ENCODE measurements at places on chromosomes 13 and 19. TPM values are rescaled to one million over a fixed set of nuclear protein-coding genes. Genes with fewer than 3 reads are reported as not detected.

DNA sequence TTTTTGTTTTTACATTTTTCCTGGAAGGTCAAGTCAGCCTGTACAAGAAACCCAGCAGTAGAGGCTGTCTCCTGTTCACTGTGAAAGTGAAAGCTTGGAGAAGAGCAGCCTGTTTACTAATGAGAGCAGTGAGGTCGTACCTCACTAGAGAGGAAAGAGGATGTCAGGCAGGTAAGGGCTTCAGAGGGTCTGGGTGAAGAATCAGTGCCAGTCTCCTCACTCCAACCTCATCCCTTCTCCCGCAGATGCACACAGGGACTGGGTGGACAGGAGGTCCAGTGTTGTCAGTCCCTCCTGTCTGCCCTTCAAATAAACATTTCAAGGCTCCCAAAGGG lies 462.5 kb downstream of the KLF5 start:
- DNase-seq: no peak

DNA sequence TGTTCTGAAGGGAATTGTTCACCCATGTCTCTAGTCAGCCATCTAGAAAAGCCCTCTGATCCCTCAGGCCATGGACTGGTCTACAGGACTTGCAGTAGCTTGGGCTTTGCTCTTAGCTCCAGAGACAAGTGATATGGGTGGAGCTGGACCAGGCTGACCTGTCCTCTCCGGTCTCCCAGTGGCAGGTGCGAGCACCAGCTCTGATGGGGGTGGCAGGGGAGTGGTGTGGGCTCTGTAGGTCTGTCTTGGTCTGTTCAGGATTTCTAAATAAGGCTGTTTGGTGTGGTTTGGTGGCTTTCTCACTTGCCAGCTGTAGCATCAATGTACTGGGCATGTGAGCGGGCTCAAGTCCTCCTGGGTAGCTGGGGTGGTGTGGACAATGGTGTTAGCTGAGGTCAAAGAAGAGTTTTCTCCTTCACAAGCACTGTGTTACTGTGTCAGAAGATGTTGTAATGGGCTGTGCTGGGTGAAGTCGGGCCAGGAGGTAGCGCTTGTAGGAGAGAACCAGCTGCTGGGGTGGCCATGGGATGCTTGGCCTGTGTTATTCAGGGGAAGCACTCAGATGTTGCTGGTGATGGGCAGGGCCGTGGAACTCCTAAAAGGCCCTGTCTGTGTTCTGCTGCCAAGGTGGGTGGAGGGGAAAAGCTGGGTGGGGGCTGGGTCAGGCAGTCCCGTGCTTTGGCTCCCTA lies 16.9 kb downstream of the GPC6 start:
- DNase-seq: no peak

DNA sequence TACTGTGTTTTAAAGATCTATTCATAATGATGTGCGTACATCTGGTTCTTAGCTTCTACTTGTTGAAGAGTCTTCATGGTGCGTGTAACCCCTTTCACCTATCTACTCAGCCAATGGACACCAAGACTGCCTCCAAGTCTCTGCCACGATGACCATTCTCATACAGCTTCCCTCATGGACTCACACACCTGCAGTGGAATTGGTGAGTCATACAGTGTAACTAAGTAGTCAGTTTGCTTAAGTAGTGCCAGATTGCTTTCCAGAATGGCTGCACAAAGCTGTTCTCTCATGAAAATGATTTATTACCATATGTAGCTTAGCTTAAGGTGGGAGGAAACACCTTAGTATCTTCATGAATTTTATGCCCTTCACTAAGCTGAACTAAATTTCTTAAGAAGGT lies 112.3 kb downstream of the AKAP11 start:
- no peak for DNase-seq

TDRD3 gene
- 22.7 TPM for total RNA-seq

GRCh38 chr13:57018915-57019314 lies 121.8 kb upstream of the PRR20A start:
- DNase-seq: no peak

- DNase-seq: no peak
Observed at GRCh38 chr19:55692681-55693081, 17.7 kb downstream of the EPN1 start.

PLVAP gene
- total RNA-seq: not detected

DNA sequence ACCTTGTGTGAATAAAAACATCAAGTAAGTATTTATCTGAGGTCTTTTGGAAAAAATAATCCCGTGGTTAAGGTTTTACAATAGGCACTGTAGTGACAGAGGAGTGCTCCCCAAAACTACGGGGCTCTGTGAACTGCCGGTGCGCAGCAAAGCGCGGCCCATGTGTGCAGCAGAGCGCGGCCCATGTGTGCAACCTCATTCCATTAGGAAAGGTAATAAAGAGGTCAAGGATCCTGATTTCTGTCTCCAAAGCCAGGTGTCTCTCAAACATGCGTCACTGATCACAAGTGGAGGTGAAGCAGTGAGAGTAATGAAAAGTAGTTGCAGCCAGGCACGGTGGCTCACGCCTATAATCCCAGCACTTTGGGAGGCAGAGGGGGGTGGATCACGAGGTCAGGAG lies 58.7 kb downstream of the MRPL57 start:
- no peak for DNase-seq

- no peak for DNase-seq
Observed at GRCh38 chr19:575527-576506, 3.4 kb downstream of the BSG start.

SKA3 gene
- 33.3 TPM for total RNA-seq

- no peak for DNase-seq
Observed at GRCh38 chr13:32530841-32531253, 7.7 kb downstream of the N4BP2L2 start.

DNA sequence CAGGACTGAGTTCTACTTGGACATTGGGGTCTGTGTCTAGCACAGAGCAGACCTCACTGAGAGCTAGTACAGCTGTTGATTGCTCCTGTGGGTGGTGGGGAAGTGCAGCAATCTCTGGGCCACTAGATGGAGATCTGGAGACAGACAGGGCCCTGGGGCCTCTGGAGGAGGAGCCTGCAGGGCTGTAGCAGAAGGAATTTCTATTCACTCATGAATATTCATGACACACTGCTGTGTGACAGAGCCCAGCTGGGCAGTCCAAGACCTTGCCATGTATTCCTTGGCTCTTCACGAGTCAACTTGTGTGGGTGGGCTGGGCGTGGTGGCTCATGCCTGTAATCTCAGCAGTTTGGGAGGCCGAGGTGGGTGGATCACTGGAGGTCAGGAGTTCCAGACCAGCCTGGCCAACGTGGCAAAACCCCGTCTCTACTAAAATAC lies 37.5 kb downstream of the SUGP2 start:
- no peak for DNase-seq

CFD gene
- 1.5 TPM for total RNA-seq

DNA sequence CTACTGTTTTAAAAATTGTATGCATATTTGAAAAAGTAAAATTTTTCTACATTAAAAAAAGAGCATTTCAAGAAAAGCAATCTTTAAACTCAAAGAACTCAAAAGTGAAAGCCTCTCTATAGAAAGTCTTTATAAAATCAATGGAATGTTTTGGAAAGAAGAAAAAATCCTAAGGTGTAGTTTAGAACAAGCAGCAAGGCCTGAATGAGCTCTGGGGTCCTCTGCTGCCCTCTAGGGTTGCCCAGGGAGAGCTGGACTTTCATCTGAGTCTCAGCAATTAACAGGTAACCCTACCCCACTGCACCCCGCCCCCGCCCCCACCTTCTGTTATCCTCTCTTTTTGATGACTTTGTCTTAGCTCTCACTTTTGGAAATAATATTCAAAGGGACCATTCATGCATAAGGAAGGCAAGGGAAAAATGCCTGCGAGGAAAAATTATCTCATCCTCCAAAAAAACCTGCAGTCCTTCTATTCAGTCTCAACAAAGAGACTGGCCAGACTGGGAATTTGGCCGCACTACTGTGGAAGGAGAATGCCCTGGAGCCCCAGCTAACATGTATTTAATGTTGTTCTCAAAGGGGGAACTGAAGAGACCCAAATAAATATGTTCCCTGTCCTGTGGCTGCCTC lies 24.1 kb downstream of the SLC25A30 start:
- DNase-seq: no peak

- no peak for DNase-seq
Observed at GRCh38 chr13:51733374-51734298, 70.3 kb downstream of the DHRS12 start.

ZNF791 gene
- total RNA-seq: 23.8 TPM

- DNase-seq: no peak
Observed at GRCh38 chr13:34151885-34152284, 333.9 kb downstream of the RFC3 start.

DNA sequence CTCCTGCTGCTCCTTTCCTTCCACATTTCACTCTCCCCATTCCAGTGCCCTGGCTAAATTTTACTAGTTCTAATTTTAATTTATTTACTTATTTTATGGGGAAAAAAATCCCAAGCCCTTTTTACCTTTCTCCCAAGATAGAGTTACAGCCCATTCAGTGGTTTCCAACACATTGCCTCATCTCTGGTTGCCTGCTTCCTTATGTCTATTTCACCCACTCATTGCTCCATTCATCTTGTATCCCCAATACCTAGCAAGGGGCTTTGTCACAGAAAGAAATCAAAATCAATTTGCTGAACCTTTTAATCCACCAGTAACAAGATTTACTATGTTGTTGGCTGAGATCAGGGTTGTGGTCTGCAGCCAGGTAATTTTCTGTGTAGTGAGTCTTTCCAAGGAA lies 55.9 kb downstream of the LHFPL6 start:
- no peak for DNase-seq

DNA sequence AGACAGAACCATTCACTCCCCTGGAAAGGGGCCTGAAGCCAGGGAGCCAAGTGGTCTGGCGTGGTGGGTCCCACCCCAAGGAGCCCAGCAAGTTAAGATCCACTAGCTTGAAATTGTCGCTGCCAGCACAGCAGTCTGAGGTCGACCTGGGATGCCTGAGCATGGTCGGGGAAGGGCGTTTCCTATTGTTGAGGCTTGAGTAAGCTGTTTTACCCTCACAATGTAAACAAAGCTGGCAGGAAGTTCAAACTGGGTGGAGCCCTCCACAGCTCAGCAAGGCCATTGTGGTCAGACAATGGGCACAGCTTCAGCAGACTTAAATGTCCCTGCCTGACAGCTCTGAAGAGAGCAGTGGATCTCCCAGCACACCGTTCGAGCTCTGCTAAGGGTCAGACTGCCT lies 195.6 kb upstream of the DACH1 start:
- no peak for DNase-seq

LRRC25 gene
- total RNA-seq: 0.31 TPM

ACER1 gene
- not detected for total RNA-seq
